ENCODE measurements at places on chromosomes 12 and 14. TPM values are rescaled to one million over a fixed set of nuclear protein-coding genes. Genes with fewer than 3 reads are reported as not detected.

Gene SERPINA12
- not detected for total RNA-seq

- H3K27me3 ChIP-seq: no peaks in the 10 kb centered on the region
- H3K36me3 ChIP-seq: no peaks in the 10 kb centered on the region
- no peak overlapping the region for H3K27ac ChIP-seq
Measured at GRCh38 chr12:72676556-72676955, 404.4 kb downstream of the TRHDE start.

GRCh38 chr14:89178800-89179535 is 238.1 kb downstream of the FOXN3 start:
- H3K27me3 ChIP-seq: no peaks in the 10 kb centered on the region
- no peak overlapping the region for H3K4me3 ChIP-seq
- DNase-seq: peak; percentile 68
- H3K4me1 ChIP-seq: peaks cover 6% of the 10 kb centered on the region

- no peak overlapping the region for H3K27ac ChIP-seq
- H3K27me3 ChIP-seq: peaks cover 3% of the 10 kb centered on the region
- H3K4me3 ChIP-seq: no peak overlapping the region
- peak; percentile 2 for DNase-seq
- H3K36me3 ChIP-seq: no peaks in the 10 kb centered on the region
Measured at GRCh38 chr12:4763549-4763948, 43.3 kb downstream of the GALNT8 start.

GRCh38 chr14:105529569-105530284 is 3.3 kb downstream of the TMEM121 start:
- DNase-seq: no peak
- peaks cover 8% of the 10 kb centered on the region for H3K27me3 ChIP-seq
- no peak overlapping the region for H3K27ac ChIP-seq
- peaks cover 9% of the 10 kb centered on the region for H3K4me1 ChIP-seq

Gene PDE3A
- 0.18 TPM for total RNA-seq

DNA sequence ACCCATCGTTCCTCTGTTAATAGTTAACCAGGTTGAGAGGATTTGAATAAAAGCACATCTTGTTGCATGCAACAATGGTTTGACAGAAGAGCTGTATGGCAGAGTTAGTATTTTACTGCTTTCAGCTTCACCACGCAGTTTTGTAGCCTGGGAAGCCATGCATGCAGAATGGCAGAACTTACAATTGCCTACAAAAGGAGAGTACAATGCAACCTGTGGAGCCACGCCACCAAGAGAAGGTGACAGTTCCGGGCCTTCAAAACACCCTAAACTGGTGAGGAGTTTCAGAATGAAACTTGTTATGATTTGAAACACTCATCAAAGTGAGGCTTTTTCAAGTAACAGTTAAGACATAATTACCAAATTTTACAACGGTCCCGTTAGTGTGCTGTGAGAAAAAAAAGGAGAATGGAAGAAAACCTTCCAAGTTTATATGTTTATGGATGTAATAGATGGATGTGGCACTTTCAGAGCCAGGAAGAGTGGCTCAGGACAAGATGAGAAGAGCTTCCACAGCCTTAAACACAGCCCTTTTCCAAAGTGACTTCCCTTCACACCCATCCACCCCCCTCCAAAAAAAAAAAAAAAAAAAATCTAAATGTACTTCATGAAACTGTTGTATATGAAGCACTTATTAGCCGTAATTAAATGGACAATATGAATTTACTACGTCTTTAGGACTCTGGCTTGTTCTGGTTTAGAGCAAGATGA is 158.7 kb downstream of the EGLN3 start:
- H3K27me3 ChIP-seq: no peaks in the 10 kb centered on the region
- no peaks in the 10 kb centered on the region for H3K36me3 ChIP-seq
- H3K27ac ChIP-seq: no peak overlapping the region
- H3K4me1 ChIP-seq: no peaks in the 10 kb centered on the region
- DNase-seq: no peak
- no peak overlapping the region for H3K4me3 ChIP-seq

DNA sequence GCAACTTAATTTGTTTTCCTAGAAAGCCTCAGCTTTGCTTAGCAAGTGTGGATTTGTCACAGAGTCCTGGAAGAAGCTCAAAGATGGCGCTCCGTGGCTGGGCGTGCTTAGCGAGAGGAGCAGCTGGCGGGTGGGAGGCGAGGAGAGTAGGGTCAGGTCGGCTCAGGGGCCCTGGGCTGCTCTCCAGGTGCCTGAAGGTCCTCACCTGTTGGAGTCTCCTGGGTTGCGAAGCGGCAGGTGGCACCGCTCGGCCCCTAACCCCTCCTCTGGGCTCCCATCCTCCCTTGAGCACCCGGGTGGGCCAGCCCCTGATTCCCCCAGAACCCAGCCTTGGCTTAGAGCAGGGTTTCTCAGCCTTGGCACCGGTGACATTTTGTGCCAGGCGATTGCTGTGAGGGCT is 25.1 kb downstream of the LRTM2 start:
- no peaks in the 10 kb centered on the region for H3K36me3 ChIP-seq
- H3K4me3 ChIP-seq: no peak overlapping the region
- DNase-seq: no peak
- H3K27me3 ChIP-seq: peaks cover 74% of the 10 kb centered on the region
- H3K4me1 ChIP-seq: no peaks in the 10 kb centered on the region

Gene SYCP3
- total RNA-seq: not detected

Gene NKX2-1
- not detected for total RNA-seq

DNA sequence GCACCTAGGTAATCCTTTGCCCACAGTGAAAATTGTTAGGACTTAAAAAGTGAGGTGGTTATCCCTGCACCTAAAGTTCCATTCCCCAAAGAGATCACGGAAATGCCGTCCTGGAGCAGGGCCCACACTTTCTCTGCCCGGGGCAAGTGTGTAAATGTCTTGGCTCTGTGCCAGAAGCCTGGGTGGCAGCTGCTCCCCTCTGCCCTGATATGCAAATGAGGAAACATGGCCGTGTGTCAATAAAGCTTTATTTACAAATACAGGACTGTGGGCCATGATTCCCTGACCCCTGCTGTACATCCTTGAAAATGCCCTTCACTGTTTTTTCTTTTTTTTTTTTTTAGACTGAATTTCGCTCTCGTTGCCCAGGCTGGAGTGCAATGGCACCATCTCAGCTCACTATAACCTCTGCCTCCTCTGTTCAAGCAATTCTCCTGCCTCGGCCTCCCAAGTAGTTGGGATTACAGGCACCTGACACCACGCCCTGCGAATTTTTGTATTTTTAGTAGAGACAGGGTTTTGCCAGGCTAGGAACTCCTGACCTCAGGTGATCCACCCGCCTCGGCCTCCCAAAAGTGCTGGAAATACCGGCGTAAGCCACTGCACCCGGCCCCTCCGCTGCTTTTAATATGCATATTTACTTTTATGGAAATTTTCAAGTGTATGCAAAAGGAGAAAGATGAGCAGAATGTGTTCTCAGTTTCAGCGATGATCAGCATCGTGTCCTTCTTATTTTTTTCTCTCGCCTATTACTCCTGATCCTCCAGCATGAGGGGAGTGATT is 75.5 kb downstream of the GALNT9 start:
- H3K4me1 ChIP-seq: no peaks in the 10 kb centered on the region
- DNase-seq: no peak
- no peak overlapping the region for H3K4me3 ChIP-seq
- H3K27me3 ChIP-seq: peaks cover 2% of the 10 kb centered on the region

DNA sequence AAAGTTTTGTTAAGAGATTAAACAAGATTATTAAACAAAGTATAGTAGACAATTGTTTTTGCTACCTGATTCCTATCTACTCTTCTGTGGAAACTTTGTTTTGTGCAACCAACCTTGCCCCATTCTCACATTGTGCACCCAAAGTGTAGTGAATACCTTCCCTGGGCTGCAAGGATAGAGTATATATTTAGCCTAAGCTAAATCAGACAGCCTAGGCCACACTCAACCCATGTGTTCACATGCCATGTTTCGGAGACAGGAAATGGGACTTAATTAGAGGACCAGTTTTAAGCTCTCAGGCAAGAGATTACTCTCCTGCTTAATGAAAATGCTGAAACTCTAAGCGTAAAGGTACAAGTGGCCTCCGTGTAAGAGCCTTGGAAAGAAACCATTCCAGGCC is 734.9 kb upstream of the USP15 start:
- no peaks in the 10 kb centered on the region for H3K36me3 ChIP-seq
- no peaks in the 10 kb centered on the region for H3K27me3 ChIP-seq
- no peak overlapping the region for H3K4me3 ChIP-seq
- no peaks in the 10 kb centered on the region for H3K4me1 ChIP-seq
- DNase-seq: no peak
- no peak overlapping the region for H3K27ac ChIP-seq

DNA sequence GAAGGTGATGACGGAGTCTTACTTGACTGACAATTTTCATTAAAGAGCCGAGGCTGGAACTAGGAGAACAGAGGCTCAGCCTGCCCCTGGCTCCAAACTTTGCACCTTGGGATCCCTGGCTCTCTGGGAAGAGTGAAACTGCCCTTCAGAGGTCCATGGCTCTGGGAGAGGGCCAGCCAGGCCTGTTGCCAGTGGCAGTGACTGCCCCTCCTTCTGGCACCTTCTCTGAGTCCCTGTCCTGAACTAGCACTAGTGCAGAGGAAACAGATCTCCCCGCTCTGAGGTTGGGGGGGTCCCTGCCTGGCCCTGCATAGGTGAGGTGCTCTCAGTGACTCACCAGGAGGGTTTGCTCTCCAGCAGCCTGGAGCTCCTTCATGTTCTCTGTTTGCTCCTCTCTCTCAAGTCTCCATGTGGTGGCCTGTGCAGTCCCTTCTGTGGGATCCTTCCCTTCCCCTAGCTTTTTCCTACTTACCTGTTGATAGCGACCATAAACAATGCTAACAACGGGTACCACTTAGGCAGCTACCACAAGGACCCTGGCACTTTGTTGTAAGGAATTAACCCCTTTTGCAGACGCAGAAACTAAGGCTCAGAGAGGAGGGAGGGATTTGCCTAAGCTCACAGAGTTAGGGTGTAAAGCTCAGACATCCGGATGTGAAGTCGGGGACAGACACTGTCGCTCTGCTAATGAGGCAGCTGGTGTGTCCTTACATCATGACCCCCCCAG is 22.4 kb downstream of the FAM222A start:
- peaks cover 34% of the 10 kb centered on the region for H3K27me3 ChIP-seq
- no peak overlapping the region for H3K4me3 ChIP-seq
- no peaks in the 10 kb centered on the region for H3K36me3 ChIP-seq
- H3K27ac ChIP-seq: no peak overlapping the region
- no peak for DNase-seq

Gene C12orf50
- total RNA-seq: not detected

DNA sequence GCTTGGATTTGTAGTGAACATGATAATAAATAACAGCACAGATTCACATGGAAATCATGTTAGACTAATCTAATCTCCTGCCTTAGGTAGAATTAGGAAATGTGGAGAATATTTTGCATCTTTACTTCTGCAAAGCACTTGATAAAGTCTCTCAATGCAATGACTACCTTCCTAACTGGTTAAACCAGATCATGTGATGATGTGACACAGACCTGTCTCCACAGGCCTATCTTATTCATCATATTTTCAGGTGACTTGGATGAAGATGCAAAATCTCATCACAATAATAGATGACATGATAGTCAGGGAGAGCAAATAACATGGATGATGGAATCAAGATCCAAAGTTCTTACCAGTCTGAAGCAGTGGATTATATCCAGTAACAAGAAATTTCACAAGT is 38.5 kb upstream of the RNASE1 start:
- H3K27me3 ChIP-seq: no peaks in the 10 kb centered on the region
- no peaks in the 10 kb centered on the region for H3K4me1 ChIP-seq
- no peaks in the 10 kb centered on the region for H3K36me3 ChIP-seq
- no peak overlapping the region for H3K4me3 ChIP-seq
- H3K27ac ChIP-seq: no peak overlapping the region

GRCh38 chr12:5723711-5724252 is 221.3 kb downstream of the ANO2 start:
- no peaks in the 10 kb centered on the region for H3K36me3 ChIP-seq
- H3K27ac ChIP-seq: no peak overlapping the region
- H3K4me1 ChIP-seq: no peaks in the 10 kb centered on the region
- no peak for DNase-seq

GRCh38 chr12:124422142-124422569 is 127.3 kb downstream of the RFLNA start:
- peaks cover 38% of the 10 kb centered on the region for H3K36me3 ChIP-seq
- DNase-seq: no peak
- H3K4me3 ChIP-seq: peak overlapping the region; percentile 10
- peak overlapping the region; percentile 68 for H3K27ac ChIP-seq
- H3K27me3 ChIP-seq: no peaks in the 10 kb centered on the region
- H3K4me1 ChIP-seq: peaks cover 29% of the 10 kb centered on the region

DNA sequence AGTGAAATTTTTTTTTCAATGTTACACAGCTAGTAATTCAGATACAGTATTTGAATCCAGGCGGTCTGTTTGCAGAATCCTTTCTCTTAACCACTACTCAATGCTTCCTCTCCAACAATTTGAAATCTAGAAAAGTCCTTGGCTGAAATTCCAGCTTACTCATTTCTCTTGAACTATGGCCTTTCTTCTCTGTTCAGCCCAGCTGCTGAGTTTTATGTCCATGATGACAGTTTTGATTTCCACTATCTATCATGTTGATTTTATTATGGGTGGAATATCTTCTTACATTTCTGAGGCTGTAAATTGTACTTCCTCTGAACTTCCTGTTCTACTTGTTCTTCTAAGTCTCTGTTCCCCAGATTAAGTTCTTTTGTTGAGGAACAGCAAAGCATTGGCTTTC is 315.3 kb downstream of the DIO2 start:
- H3K27me3 ChIP-seq: no peaks in the 10 kb centered on the region
- no peak overlapping the region for H3K27ac ChIP-seq
- DNase-seq: peak; percentile 33

GRCh38 chr12:89453121-89453978 is 71.2 kb downstream of the GALNT4 start:
- peak overlapping the region; percentile 54 for H3K27ac ChIP-seq
- H3K4me3 ChIP-seq: no peak overlapping the region
- peak; percentile 85 for DNase-seq
- no peaks in the 10 kb centered on the region for H3K27me3 ChIP-seq
- peaks cover 22% of the 10 kb centered on the region for H3K4me1 ChIP-seq
- H3K36me3 ChIP-seq: no peaks in the 10 kb centered on the region

Gene MYL2
- total RNA-seq: not detected

DNA sequence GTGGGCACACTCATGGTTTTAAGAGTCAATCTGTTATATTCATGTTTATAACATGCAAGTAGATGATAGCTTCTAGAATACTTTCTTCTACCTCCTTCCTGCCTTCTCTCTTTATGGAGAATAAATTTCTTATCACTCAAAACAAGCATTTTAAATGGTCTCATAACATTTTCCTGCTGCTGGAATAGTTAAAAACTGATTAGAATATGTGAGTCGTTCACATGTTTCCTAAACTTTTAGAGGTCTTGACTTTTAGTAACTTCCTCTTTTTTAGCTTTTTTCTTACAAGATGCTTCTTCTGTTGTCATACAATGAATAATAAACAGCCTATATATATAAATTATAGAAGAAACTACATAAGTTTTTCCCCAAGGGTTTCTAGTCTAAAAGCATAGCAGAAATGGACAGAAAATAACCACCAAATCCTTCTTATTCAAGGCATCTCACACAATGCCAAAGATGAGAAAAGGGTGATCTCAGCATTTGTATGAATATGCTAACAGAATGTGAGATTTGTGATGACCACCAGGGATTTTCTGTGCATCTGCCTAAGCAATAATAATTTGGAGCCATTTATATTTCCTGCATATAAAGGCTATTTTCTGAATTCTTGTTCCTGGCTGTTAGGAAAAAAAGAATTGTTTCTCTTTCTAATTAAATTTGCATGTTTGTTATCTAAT is 127.8 kb downstream of the DAAM1 start:
- no peaks in the 10 kb centered on the region for H3K27me3 ChIP-seq
- H3K4me3 ChIP-seq: no peak overlapping the region
- no peak overlapping the region for H3K27ac ChIP-seq
- no peaks in the 10 kb centered on the region for H3K4me1 ChIP-seq
